ENCODE measurements at places on chromosomes 13 and 19. TPM values are rescaled to one million over a fixed set of nuclear protein-coding genes. Genes with fewer than 3 reads are reported as not detected.

The TMPRSS9 gene
- not detected for polyA plus RNA-seq

The UGGT2 gene
- polyA plus RNA-seq: 20.2 TPM

The PTH2 gene
- polyA plus RNA-seq: not detected

The CYP4F8 gene
- polyA plus RNA-seq: not detected

- H3K4me1 ChIP-seq: no peaks in the 10 kb centered on the region
- H3K27ac ChIP-seq: no peak overlapping the region
- DNase-seq: no peak
- H3K4me3 ChIP-seq: no peak overlapping the region
Observed at GRCh38 chr13:76798037-76798436, 88.2 kb downstream of the KCTD12 start.

DNA sequence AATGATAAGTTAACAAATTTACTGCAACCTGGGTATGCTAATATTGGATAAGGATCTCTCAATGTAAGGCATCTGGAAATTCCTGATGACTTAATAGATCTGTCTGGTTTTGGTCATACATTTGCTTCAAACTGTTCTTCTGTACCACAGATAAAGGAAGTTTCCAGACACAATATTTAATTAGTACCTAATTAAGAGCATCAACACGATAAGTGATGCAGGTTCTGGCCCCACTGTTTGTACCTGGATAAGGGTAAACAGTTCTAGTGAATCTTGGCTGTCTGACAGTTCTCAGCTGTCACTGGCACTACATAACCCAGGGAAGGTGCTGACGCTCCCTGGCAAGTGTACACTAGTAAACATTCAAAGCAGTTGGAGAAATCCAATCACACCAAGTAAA, 165.6 kb downstream of the MZT1 start:
- H3K4me1 ChIP-seq: peaks cover 15% of the 10 kb centered on the region
- H3K4me3 ChIP-seq: no peak overlapping the region
- H3K27me3 ChIP-seq: no peaks in the 10 kb centered on the region
- no peaks in the 10 kb centered on the region for H3K36me3 ChIP-seq
- peak overlapping the region; percentile 82 for H3K27ac ChIP-seq

DNA sequence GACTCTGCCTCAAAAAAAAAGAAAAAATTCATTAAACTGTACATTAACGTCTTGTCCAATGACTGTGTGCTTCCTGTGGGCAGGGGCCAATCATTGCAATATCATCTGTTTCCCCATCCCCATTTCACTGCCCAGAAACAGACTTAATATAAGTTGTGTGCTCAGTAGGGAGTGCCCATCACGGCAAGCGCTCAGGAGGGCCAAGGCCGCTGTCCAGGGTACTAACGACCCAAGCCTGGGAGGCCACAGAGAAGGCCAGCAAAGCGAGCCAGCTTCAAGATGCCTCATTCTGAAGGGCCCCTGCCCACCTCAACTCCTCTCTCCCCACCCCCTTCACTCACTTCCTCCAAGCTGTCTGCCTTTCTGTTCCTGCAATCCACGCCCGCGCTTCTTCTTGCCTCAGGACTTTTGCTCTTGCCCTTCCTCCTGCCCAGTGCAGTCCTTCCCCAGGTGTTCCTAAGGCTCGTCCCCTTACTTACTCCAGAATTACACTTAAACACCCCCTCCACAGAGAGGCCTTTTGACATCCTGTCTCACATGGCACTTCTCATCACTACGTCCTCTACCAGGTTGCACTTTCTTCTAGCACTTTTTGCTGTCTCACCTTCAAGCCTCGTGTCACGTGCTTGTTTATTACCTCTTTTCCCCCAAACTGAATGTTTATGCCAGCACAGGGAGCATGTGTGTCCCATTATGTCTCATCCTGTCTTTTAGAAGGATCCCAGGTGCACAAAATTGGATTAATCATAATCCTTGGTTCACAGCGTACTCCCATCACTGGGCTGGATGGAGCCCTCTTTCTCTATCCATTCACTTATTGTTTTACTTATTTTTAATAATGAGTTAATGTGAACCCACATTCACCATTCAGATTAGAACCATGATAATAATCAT, 11.3 kb upstream of the POU2F2 start:
- DNase-seq: no peak
- no peaks in the 10 kb centered on the region for H3K36me3 ChIP-seq
- H3K4me1 ChIP-seq: no peaks in the 10 kb centered on the region

DNA sequence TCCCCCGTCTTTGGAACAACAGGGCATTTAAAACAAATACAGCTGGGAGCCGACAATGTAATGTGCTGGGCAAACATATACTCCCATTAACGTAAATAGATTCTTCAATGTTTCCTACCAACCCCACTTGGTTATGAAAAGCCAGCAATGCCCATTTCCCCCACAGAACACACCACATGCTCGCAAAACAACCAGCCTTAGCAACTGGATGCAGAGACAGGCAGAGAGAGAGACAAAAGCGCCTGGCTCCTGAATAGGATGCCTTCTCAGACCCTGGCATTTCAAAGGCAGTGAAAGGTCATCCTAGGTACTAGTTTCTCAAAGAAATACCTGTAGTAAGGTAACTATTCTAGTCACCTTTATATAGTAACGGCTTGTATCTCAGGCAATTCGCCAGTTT, 462.9 kb downstream of the ITGBL1 start:
- no peaks in the 10 kb centered on the region for H3K36me3 ChIP-seq
- peaks cover 23% of the 10 kb centered on the region for H3K4me1 ChIP-seq
- H3K4me3 ChIP-seq: no peak overlapping the region
- peak; percentile 45 for DNase-seq
- peaks cover 33% of the 10 kb centered on the region for H3K27me3 ChIP-seq

DNA sequence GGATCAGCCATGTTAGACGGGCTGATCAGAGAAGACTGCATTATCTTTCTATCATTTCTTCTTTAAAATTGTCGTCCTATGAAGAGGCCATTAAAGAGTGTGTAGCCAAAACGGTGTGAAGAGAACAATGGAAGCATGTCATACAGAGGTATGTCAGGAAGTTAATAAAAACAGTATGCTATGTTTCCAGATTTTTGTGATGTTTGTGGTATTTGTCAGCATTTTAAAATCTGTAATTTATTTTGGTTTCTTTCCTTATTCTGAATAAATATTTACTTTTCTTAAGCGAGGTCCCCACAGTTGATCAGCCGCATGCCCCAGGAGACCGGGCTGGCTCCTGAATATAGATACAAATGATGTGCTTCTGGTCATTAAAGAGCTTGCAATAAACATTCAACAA, 142.9 kb upstream of the SERP2 start:
- no peaks in the 10 kb centered on the region for H3K27me3 ChIP-seq
- DNase-seq: no peak
- H3K27ac ChIP-seq: no peak overlapping the region
- H3K36me3 ChIP-seq: no peaks in the 10 kb centered on the region
- H3K4me1 ChIP-seq: no peaks in the 10 kb centered on the region

All from SK-N-SH (cell line).